Ecto neural progenitor cell (in vitro differentiated cells): ENCODE measurements at places on chromosomes 4 and X.

DNA sequence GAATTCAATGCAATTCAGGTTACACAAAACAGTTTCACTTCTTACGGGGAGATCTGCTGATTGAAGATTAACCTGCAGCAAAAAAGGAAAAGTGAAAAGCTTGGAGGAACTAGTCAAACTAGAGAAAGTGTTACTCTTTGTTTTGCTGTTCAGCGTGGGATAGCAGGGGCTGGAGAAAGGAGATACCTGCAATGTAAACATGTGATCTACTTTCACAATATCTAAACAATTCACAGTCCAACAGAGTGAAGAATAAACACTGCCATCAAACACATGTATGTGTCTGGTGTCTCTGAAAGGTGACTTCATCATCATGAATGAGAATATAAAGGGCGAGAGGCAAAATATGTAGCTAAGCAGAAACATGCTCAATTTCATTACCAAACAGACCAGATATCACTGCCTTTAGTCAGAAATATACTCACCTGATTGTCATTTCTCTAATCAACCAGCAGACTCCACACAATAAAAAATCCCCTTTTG is 26.4 kb downstream of the NIPAL1 start:
- DNase-seq: no peak

DNA sequence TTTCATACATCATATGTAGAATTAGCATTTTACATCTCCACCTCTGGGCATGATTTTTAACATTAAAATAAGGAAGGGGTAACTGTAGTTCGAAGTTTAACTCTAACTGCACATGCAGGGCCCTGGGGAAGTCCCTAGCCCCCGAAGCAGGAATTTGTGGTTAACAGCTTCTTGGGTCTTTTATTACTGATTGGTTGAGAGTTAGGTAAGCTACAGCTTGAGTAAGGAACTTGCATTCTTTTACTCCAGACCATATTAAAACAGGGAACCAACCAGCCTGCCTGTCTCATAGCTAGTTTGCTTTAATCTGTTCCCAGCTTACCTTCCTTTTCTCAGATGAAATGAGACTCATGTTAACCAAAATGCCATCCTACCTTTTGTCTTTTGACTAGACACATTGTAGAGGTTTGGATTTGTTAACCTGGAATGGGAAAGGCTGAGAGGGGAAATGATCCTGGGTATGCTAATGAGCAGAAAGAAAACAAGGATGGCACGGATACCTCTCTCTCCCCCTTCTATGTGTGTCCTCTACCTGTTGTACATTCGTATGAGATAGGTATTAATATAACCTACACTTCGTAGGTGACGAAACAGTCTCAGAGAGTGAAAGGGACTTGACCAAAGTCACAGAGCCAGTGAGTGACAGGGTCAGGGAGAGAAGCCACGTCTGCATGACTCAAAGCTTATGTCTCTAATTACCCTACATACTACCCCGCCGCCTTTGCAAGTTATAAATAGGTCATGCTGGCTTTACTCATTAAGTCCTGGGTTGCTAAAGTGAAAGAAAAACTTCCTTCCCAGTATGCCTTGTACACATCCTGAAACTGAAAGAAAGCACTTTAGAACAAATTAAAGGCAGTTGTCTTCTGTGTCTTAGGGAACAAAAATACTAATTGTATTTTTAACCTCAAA is 119.5 kb upstream of the AFF2 start:
- no peak for DNase-seq

- DNase-seq: no peak
Measured at GRCh38 chr4:53463340-53463739, 85.9 kb downstream of the FIP1L1 start.

DNA sequence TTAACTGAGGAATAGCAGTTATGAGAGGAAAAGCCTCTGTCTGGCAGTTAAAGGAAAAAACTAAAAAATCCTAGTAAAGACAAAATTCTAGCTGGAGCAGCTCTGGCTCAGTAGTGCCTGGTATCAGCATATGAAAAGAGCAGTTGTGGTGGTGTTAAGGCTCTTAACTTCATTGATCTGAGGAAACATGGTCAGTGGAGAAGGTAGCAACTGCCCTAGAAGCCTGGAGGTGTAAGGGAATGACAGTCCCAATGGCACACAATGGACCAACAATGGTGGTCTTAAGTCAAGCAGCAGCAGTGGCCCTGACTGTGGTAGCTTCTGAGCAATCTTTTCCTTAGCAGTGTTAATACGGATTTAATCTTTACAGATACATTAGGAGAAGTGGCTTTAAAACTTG is 189.6 kb upstream of the POF1B start:
- DNase-seq: no peak

GRCh38 chr4:172881645-172882044 is 287.0 kb upstream of the GALNT7 start:
- DNase-seq: no peak

DNA sequence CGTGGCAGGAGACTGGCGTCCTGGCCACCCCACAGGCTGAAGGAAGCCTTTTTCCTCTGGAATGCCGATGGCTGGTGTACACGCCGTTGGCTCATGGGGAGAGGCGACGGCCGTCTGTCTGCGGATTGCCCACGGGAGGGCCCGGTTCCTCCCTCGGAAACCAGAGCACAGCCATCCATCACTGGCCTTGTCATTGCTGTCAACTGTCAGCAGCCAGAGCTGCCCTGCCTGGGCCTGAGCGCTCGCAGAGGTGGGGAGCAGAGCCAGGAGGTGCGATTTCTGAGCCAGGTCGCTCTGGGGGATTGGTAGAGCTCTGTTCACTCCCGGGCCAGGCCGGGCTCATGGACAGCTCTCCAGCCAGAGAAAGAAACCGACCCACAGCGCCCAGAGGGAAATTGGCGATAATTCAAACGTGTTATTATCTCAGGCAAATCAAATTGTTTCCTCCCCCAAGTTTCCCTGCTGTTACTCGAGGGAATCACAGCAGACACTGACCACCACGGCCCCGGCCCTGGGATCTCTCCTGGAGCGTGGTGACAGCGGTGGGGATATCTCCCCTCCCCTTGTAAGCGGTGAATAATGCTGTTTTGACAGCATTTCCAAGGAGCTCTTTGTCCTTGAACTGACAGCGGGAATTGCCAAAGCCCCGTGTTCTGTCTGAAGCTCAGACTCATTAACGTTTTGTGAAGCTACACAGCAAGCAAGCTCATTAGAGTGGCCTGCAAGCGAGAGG is 220.9 kb upstream of the PSAPL1 start:
- DNase-seq: no peak

- DNase-seq: no peak
Measured at GRCh38 chr4:182089326-182089725, 153.9 kb upstream of the TENM3 start.

GRCh38 chr4:6204098-6204497 is 3.7 kb upstream of the JAKMIP1 start:
- DNase-seq: no peak

DNA sequence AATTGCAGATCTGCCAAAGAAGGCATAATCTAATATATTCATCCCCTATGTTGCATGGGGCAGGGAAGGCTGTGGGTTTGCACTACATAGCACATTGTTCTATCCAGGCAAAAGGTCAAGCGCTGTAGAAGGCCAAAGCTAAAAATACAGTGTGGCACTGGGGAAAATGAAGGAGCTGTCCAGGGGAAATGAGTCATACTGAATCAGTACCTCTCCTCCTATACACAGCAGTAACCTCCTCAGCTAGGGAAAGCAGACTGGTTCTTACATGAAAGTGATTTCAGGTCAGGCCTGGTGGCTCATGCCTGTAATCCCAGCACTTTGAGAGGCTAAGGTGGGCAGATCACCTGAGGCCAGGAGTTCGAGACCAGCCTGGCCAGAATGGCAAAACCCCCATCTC is 31.0 kb upstream of the SLC25A4 start:
- DNase-seq: no peak
